ENCODE measurements at places on chromosomes 7 and 10.
A peak's percentile ranks its signal among the peaks of the same experiment; 100 is the strongest.

GRCh38 chr10:54094321-54094720, 706.7 kb downstream of the PCDH15 start:
- no peak for DNase-seq

- peak; percentile 68 for DNase-seq
These were observed 1.6 kb downstream of the KLHDC10 start for GRCh38 chr7:130071701-130072622.

GRCh38 chr7:102415685-102416225, 17.6 kb upstream of the ORAI2 start:
- peak; percentile 75 for DNase-seq

GRCh38 chr10:56360583-56360966, 484 bp downstream of the ZWINT start:
- DNase-seq: no peak

DNA sequence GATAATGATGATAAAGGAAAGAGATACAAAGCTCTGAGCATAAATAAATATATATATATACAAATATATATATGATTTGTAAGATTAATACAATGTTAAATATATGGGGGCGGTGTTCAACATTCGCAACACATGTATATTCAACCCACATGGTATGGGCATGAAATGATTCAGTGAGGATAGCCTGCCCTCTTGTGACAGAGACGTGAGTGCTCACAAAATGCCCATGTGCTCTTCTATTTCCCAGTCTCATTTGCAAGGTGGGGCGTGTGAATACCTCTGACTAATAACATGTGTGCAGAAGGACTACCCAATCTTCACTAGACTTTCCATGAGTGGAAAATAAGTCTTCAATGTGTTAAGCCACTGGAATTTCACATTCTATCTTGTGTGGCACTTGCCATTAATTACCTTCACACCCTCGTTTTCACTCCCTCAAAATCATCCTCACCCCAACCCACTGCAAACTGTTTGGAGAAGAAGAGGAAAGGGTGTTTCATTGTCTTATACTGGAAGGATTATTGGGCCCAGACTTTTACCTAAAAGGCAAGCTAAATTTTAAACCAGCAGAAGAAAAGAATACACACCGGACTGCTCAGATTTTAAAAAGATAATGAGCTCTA, 26.9 kb downstream of the ASAH2 start:
- peak; percentile 41 for DNase-seq

- DNase-seq: no peak
These were observed 8.3 kb downstream of the KIF5B start for GRCh38 chr10:32047881-32048280.

DNA sequence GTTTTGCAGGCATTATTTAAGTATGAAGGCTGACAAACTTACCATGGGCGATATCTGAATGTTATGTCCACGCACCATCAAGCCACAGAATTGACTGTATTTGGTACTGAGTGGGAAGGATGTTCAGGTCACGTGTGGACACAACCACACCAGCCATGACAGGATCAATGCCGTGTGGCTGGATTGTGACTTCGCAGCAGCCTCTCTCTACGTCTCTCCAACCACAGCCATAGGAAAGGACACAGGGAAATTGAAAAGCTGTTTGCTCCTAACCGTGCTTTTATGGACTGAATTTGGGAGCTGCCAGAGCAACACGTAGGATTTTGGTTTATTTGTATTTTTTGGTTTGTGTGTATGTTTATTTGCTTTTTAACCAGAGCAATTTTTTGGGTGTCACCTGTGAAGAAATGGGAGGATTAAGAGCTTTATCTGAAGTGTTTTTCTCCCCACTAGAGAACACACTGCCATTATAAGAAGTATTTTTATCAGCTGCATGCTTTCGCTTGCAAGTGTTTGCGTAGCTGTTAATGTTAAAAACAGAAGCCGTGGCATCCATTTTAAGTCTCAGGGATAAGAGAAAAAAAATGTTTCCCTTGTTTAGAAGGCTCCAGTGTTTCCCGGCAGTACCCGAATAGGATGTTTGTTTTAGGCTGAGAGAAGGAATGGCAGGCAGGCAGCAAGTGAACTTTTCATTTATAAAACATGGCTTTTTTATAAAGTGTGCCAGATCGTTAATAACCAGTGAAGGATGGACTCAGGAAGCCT, 401.1 kb upstream of the NFE2L3 start:
- no peak for DNase-seq

DNA sequence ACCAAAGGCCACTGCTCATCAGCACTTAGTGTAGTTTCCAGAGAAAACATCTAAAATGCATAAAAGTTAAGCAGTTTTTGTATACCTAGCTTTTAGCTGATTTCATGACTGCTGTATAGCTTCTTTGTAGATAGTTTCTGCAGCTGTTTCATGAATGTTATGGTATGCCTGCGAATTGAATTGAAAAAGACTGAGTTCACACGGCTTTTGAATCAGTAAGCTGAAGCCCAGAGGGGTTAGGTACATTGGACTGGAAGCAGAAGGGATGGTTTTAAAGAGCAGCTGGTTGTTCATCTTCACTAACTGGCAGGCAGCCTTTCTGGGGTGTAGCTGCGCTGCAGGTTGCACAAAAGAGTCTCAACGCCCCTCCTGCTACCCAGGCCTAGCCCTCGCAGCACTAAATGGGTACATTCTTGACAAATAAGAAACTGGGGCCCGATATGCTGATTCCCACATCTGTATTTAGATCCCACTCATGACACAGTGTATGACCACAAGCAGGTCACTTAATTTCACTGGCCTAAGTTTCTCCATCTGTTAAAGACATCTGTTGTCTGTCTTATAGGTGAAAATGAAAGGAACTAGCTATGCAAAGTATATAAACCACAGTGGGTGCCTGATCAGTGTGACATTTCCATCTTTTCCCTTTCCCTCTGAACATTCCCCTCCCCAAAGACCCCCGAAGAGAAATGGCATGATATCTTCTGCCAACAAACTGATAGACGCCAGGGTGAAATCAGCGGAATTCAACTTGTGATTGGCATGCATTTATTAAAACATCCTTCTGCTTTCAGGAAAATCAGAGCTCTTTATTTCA, 85.9 kb upstream of the AGBL3 start:
- DNase-seq: no peak

DNA sequence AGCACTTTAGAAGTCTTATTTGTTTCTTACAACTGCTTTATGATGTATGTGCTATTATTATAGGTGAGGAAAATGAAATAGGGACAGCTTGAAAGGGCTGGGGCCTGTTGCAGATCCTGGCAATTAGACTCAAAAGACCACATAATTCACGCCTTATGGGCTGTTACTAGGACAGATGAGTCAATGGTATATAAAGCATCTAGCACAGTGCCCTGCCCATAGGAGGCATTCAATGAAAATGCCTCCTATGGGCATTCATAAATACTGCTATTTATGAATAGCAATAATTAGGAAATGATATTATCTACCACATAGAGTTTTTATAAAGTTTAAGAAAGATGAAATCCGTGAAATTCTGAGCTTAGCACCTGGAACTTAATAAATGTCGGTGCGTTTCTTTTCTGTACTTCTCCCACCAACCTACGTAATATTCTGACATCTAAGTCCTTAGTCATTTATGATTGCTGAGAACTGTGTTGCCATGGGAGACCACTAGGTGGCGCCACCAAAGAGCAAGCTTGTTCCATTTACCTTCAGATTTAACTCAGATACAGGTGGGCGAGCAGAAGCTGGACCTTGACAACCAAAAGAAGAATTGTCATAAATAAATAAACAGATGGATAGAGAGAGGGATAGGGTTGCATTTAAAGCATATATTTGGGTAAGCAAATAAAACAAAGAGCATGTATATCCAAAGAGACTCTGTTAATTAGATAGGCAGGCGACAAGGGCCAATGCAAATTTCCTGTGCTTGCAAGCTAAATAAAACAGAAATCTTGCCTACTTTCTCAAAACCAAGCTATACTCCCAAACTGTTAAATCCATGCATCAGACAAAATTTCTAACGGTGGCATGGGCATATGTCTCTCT, 699.9 kb downstream of the INHBA start:
- peak; percentile 44 for DNase-seq

DNA sequence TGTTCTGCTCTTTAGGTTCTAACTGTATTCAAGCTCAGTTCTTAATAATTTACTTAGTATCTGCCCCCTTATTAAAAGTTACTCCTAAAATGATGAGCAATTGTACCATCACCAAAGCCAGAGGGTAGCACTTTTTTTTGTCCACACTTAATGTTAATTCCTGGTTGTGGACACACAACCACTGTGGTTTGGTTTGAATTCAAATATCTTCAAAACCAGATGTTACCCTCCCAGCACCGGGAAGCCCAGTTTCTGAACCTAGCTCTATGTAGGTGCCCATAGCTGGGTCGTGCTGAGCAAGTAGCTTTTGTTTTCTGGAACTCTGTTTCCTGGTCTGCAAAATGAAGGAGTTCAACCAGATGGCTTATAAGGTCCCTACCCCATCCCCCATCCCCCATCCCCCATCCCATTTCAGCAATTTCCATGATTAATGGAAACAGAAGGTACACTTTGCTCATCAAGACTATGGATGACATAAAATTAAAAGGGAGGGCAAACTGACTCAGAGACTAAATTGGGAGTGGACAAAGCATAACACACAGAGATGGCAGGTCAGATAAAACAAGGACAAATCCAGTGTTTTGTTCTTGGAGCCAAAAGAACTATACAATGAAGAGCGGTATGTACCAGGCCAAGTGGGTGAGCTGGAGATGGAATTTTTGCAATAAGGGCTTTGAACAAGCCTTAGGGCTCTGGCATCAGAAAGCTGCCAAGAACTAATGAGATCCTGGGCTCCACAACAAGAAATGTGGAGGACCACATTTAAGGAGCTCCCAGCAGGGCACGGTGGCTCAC, 56.7 kb downstream of the DLG5 start:
- DNase-seq: no peak

DNA sequence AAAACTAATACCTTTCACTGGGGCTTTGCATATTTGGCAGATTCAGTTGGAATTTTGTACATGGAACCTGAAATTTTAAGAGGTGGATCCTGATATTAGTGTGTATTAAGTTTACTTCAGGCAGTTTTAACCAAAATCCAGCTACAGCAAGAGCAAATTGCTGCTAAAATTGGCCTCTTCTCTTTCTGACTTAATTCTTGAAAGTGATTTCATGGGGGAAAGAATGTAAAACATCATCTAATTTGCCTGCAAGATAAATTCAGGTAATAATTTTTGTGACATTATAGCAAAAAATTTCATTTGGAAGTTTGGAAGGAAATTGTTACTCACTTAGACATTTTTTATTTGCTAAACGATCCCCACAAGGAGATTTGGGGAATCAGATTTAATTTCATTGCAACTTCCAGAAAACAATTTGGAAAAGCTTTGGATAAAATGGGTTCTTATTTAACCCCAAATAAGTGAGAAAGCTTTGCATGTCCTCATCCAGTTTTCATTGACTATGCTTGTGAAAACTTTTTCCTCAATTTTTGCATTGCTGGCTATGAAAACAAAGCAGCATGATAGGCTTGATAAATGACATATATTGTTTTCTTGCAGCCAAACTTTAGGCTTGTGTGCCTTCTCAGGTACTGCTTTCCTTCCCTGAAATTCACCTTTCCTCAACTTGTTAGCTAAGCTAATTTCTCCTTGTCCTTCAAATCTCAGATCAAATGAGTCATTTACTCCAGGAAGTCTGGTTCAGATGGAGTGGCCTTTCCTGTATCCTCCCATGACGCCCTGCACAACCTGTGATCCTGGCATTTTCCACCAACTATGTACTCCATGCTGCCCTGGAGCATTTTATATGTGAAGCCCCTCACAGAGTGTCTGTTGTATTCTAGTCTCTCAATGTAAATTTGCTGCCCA, 27.4 kb upstream of the ZNF438 start:
- DNase-seq: no peak

- DNase-seq: peak; percentile 28
These were observed 21.5 kb upstream of the ZNF800 start for GRCh38 chr7:127413962-127414361.

DNA sequence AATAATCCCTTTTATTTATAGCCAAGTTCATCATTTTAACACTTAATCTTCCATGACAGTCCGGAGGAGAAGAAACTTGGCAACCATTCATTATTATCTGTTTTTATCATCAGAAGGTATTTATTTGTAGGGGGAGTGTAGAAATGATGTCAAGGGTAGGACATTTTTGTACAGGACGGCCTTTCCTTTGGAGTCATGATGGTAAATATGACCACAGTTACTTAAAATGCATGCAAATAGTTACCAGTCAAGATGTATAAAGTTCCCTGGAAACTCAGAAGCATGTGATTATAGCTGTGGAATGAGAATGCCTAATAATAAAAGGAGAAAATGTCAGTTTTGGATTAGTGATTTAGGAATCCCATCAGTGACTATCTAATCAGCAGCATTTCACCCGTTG, 183.1 kb upstream of the PRPS1L1 start:
- no peak for DNase-seq

DNA sequence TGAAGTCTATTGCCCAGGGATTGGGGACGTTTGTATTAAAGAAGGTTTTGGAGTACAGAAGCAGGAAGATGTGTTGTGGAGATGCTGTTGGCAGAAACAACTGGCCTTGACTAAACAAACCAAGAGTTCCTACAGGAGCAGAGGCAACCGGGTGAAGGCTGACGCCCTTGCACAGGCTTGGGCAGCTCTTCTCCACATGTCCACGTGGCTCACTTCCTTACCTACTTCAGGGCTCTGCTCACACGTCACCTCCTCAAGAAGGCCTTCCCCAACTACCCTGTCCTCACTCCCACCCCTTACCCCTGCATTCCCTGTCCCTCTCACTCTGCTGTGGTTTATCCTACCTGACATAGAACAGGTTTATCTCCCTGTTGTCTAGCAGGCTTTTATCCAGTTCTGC, 59.9 kb upstream of the JAZF1 start:
- DNase-seq: no peak

DNA sequence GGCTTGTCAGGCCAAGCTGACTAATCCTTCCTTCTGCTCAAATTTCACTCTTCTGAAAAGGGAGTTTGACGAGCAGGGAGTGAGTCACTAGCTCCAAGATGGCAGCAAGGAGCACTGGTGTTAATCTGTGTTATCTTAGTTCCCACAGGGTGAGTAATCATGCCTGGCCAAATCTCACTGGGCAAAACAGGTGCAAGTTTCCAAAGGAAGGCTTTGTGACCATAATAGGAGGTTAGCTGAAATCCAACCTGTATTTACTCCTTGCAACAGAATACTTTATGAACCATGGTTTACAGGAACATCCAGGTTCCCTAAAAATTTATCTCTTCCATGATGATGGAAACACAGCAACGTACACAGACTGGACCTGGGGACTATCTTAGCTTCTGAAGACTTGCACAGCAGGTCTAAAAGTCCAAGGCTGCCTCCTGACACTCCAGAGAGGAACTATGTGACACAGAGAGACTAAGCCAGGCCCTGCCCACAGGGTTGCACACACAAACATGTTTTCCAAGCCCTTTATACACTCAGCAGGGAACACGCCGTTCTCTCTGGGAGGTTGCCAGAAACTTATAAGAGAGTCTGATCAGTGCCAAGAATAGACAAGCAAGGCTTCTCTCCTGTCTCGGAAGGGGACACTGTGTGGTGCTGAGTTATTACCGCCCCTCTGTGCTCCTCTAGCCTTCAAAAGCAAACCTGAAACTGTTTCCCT, 46.3 kb downstream of the PDK4 start:
- DNase-seq: no peak

GRCh38 chr7:129495987-129496386, 6.3 kb upstream of the SMKR1 start:
- DNase-seq: peak; percentile 24

Data from activated CD4-positive, alpha-beta T cell treated with anti-CD3 and anti-CD28 coated beads, Interleukin-2, amount 10 ng/mL, durations not matched to agents 7 days and 5 days (primary cell).